ENCODE measurements at places on chromosomes 4 and X.

DNA sequence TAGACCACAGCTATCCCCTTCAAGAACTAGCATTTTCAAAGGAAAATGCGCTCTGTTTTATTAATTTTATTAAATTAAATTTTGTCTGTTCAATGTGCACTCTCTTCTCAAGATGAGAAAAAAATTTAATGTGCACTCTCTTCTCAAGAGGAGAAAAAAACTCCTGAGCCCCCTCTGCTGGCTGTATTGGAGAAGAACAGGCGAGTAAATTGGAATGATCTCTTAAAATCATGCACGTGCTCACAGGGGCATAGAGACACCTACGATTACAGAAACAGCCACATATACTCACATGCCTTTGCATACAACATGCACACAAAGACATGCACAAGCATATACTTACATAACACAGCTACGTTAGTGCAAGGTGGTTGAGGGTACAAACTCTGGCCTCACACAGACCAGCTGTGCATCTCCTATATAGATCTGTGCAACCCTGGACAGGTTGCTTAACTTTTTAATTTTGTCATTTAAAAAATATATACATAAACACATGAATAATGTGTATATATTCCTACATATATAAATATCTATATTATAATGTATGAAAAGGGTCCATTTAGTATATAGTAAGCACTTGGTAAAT lies 176.2 kb upstream of the CXorf66 start:
- peak; percentile 18 for DNase-seq

GRCh38 chr4:151653548-151653918 lies 107.3 kb downstream of the GATB start:
- no peak for DNase-seq

DNA sequence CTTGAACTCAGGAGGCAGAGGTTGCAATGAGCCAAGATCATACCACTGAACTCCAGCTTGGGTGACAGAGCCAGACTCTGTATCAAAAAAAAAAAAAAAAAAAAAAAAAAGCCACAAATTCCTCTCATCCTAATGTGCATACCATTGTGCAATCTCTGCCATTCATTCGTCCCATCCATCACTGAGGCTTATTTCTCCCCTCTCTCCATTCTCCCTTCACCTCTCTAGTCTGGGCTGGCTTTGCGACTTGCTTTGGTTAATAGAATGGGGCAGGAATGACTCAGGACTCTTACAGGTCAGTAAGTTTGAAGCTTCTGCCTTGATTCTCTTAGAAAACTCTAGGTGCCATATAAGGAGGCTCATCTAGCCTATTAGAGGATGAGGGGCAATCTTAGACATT lies 60.3 kb upstream of the DDX3X start:
- no peak for DNase-seq

GRCh38 chrX:40844471-40844870 lies 109.1 kb upstream of the MED14 start:
- DNase-seq = no peak

DNA sequence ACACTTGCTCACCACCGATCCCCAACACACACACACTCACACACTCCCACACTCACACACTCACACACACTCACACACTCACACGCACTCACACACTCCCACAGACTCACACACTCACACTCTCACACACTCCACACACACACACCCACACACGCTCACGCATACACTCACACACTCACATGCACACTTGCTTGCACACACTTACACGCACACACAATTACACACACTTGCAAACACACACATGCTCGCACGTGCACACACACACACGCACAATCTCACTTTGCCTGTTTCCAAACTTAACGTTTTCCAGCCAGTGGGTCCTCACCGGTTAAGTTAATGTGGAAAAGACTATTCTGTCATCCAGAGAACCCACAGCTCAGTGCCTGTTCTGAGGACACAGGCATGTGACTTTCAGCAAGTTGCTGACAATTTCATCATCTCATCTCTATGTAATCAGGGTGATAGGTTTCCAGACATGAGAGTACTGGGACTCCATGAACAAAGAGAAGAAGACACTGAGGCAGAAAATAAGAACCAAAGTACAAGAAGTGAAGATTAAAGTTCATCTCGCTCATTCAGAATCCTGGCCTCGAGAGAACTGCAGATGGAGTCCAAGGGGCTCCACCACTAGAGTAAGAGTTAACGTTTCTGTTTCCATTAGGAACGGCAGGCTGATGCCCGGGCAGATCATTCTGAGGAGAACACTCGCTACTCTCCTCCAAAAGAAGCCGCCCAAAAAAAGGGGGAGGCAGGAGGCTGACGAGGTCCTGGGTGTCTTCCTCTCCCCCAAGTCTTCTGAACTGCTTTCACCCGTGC lies 153.2 kb upstream of the FRG1 start:
- DNase-seq = no peak

DNA sequence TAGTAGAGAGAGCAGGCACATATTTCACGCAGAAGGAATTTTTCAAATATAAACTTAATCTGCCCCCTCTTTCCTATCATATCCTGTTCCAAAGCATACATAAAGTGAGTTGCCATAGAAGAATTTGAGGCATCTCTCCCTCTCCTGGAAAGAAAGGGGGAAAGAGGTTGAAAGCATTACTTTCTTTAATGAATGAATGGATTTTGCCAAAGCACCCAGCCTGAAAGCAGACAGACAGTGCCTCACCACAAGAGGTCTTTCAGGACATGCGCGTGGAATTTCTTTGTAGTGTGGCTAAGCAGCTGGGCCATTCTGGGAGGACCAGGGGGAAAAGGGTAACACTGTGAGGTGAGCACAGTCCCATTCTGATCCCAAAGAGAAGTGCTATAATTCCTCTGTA lies 651.4 kb downstream of the IQCM start:
- DNase-seq = no peak

- DNase-seq = no peak
Observed at GRCh38 chr4:56701161-56701480, 20.0 kb upstream of the HOPX start.

- no peak for DNase-seq
Observed at GRCh38 chr4:170003071-170004070, 22.8 kb downstream of the MFAP3L start.

DNA sequence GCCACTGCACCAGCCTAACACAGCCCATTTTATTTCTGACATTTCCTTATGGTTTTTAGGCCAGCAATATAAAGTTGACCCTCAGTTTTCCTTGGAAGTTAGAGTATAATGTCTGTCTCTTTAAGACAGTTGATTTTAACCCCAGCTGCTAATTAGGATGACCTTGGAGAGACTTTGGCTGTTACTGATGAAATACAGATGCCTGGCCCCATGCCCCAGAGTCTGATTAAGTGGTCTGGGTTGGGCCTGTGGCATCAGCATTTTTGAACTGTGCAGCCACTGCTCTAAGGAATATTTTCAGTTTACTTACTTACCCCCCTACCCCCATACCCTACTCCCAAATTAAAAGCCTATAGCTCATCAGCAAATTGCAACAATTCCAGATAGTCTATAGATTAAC lies 85.8 kb downstream of the DCLK2 start:
- no peak for DNase-seq

GRCh38 chr4:157280673-157281072 lies 60.1 kb downstream of the GRIA2 start:
- DNase-seq = no peak

GRCh38 chr4:25826074-25826752 lies 36.6 kb downstream of the SEL1L3 start:
- DNase-seq = no peak

GRCh38 chr4:154018659-154019058 lies 229.8 kb upstream of the SFRP2 start:
- peak; percentile 10 for DNase-seq

DNA sequence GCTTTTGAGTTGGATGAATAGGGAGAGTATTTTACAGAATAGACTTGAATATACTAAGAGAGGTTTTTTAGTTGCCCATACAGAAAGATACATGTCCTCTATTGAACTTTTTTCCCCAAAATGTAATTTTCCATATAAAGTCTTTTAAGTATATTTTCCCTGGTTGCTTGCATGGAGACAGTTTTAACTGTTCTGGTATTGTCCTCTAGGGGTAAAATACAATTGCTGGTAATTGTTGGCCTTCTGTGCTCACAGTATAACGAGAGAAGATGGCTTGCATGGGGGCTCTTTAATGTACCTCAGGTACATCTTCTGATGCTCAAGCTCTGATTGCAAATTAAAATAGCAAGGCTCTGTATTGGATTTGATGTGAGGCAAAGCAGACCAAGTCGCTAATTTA lies 136.1 kb downstream of the ARX start:
- no peak for DNase-seq

DNA sequence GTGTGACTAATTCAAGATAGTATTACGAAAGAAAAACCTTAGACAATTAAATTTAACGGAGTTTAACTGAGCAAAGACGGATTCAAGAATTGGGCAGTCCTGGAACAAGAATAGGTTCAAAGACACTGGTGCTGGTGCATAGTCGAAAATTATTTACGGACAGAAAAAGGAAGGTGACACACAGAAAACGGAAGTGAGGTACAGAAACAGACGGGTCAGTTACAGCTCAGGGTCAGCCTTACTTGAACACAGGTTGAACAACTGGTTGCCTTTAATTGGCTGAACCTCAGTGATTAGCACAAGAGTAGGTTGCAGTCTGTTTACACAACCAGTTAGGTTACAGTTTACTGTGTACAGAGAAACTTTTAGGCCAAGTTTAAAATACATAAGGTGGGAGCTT lies 31.5 kb downstream of the KLHL8 start:
- DNase-seq = no peak

- DNase-seq = no peak
Observed at GRCh38 chrX:134692990-134693389, 34.7 kb upstream of the PLAC1 start.

DNA sequence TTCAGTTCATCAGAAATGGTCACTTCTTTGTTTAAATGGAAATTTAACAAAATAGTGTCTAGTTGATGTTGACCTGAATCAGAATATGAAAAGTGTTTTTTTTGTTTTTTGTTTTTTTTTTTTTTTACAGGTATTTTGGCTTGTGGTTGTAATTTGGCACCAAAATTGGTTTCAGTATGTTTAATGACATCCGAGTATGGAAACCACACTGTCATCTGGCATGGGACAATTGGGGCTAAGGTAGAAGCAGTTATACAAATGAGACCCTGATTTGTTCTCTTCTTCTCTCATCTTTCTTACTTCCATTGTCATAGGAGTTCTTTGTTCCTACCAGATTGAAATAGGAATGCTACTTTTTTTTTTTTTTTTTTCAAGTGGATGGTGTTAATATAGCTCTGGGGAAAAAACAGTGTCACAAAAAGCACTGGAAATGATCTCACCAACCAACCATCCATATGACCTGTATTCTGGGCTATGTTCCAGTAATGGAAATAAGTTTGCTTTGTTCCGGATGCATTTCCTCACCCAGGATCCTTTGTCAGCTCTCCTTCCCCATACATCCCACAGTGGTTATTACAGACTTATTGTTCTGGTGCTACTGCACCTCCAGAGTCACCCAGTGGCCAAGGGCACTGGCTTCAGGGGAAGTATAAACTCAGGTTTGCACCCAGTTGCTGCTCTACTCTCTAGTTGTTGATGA lies 95.8 kb downstream of the ATXN3L start:
- no peak for DNase-seq

DNA sequence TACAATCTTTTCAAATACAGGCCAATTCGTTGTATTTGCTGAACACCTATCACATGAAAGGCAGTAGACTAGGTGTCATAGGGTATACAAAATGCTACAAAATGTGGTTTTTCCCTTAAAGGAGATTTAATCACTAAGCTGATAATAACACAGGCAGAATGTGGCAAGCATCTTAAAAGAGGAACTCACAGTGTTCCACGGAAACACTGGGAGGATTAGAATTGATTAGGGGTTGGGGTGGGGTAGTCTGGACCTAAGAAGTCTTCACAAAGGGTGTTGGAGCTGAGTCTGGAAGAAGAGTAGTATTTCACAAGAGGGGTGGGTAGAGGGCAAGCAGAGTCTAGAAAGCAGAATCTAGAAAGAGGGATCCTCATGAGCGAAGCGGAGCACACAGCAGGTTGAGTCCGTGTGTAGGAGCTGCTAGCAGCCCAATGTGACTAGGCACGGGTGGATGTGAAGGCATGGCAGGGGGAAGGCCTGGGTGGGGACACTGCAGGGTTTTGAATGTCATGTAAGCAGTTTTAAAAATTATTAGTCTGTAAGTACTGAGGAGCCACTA lies 123.6 kb downstream of the MGST2 start:
- DNase-seq = no peak

GRCh38 chr4:78613522-78614321 lies 62.2 kb downstream of the ANXA3 start:
- DNase-seq = no peak

GRCh38 chrX:16771483-16772398 lies 14.5 kb upstream of the TXLNG start:
- DNase-seq = no peak

- DNase-seq = peak; percentile 33
Observed at GRCh38 chr4:154743683-154744340, at the start of gene LRAT. LRAT (plus strand) TSS chr4:154744000; CDS start chr4:154744327, 327 bp downstream.

DNA sequence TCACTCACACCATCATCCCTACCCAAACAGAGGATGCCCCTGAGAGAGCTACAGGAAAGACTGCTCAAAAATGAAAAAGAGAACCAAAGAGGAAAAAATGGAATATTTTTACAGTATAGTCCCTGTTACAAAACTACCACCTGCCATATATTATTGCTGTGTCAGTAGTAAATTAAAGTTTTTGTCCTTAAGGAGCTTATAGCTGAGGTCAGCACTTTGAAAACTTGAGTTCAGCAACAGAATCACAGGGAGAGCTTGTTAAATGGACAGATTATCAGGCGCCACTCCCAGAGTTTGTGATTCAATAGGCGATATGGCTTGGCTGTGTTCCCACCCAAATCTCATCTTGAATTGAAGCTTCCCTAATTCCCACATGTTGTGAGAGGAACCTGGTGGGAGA lies 71.9 kb upstream of the FAM9A start:
- no peak for DNase-seq

GRCh38 chrX:107507093-107507743 lies 57.8 kb downstream of the FRMPD3 start:
- DNase-seq = no peak

DNA sequence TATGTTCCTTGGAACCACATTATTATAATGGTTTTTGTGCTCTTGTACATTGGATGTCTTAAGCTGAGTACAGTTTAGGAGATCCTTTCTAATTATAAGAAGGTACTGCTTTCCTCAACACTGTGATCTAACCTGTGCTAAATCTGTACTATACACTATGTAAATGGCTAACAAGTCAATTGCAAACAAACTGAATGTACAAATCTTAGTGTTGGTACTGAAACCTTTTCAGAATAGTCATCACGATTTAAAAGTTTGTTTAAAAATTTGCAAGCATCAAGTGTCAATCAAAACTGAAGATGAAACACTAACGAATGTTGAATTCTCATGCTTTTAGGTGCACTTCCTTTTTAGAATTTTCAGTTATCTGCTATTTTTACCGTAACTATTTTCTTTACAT lies 2090.4 kb upstream of the TENM3 start:
- no peak for DNase-seq

GRCh38 chr4:40379248-40379647 lies 44.1 kb downstream of the CHRNA9 start:
- no peak for DNase-seq
